ENCODE measurements at places on chromosomes 13 and 19.

- H3K36me3 ChIP-seq = peaks cover 4% of the 10 kb centered on the region
- H3K27ac ChIP-seq = no peak overlapping the region
These were observed 61.4 kb upstream of the ZNF835 start for GRCh38 chr19:56732976-56733375.

- peak overlapping the region; percentile 61 for H3K4me3 ChIP-seq
- no peaks in the 10 kb centered on the region for H3K36me3 ChIP-seq
- H3K27ac ChIP-seq = peak overlapping the region; percentile 99
These were observed 3.0 kb upstream of the IL12RB1 start for GRCh38 chr19:18089726-18090125.

- no peaks in the 10 kb centered on the region for H3K27me3 ChIP-seq
- no peaks in the 10 kb centered on the region for H3K4me1 ChIP-seq
- H3K27ac ChIP-seq = no peak overlapping the region
- no peak overlapping the region for H3K4me3 ChIP-seq
- H3K36me3 ChIP-seq = no peaks in the 10 kb centered on the region
These were observed 508.4 kb upstream of the MIR17HG start for GRCh38 chr13:90839061-90839460.

DNA sequence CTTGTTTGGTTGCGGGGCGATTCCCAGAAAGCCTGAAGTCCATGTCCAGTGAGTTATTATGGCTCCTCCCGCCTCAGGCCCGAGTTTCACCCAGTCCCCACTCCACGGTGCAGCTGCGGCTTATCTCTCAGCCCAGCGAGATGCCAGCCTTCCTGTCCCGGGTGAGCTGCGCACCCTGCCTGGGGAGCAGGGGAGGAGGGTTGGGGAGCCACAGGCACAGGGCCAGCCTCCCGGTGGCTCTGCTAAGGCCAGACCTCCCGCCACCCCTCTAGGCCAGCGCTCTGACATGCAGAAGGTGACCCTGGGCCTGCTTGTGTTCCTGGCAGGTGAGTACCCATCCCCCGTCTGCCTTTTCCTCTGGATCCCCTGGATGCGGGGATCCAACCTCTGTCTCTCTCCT is 3.5 kb downstream of the FXYD3 start:
- H3K36me3 ChIP-seq = no peaks in the 10 kb centered on the region
- H3K4me3 ChIP-seq = no peak overlapping the region
- H3K4me1 ChIP-seq = peaks cover 9% of the 10 kb centered on the region
- no peaks in the 10 kb centered on the region for H3K27me3 ChIP-seq
- DNase-seq = no peak
- no peak overlapping the region for H3K27ac ChIP-seq

GRCh38 chr13:75932636-75933035 is 296.5 kb downstream of the LMO7 start:
- H3K27me3 ChIP-seq = no peaks in the 10 kb centered on the region
- no peak overlapping the region for H3K27ac ChIP-seq
- no peak for DNase-seq
- no peak overlapping the region for H3K4me3 ChIP-seq
- H3K36me3 ChIP-seq = no peaks in the 10 kb centered on the region

DNA sequence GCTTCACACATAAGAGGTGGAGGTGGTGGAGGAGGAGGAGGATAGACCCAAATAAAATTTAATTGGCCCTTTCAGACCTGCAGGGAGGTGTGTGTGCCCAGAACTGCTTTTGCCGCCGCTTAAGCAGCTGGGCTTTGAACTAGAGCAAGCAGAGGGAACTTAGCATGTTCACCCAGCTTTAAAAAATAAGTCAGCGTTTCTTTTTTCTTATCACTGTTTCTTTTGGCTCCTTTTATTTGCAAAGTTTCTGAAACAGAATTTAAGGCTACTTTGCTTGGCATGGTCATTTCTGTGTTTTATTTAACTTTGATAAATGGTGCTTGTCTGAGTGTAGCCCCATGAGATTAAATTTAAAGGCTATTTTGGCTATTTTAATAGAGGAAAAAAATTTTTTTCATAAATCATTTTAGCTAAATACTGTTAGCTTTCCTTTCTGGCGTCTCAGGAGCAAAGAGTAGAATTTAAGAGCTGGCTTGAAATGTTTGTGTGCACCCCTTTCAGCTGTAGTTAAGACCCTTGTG is 43.3 kb upstream of the RNF113B start:
- no peaks in the 10 kb centered on the region for H3K36me3 ChIP-seq
- H3K27me3 ChIP-seq = no peaks in the 10 kb centered on the region
- H3K27ac ChIP-seq = no peak overlapping the region
- H3K4me1 ChIP-seq = no peaks in the 10 kb centered on the region
- no peak for DNase-seq

- H3K4me3 ChIP-seq = no peak overlapping the region
- no peaks in the 10 kb centered on the region for H3K27me3 ChIP-seq
- no peak overlapping the region for H3K27ac ChIP-seq
- no peaks in the 10 kb centered on the region for H3K36me3 ChIP-seq
- DNase-seq = no peak
These were observed 289.8 kb upstream of the DACH1 start for GRCh38 chr13:72156760-72157159.

DNA sequence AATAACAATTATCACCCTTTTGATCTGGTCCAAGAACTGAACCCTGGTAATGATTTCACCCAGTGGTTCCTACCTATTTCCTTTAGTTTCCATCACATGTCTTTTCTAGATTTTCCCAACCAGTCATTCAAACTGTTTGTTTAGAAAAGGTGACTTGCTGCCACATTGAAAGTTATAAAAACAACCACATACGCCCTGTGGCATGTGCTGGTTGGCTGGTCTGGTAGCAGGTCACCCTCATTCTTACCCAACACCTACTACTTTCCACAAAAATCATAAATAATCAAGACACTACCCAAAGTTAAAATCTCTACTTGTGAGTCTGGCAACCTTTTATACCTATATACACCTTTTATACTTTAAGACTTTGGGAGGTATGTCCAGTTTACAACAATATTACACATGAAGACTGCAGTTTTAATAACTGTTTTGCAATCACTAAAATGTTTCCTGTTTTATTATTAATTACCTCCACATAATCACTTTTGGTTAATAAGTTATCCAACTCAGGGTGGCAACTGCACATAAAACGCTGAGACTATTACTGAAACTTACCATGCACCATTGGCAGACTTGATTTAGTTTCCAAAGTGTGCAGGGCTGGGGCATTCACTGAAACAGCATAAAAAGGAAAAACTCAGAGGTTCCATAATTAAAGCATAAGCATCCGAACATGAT is 38.9 kb downstream of the DZIP1 start:
- no peaks in the 10 kb centered on the region for H3K4me1 ChIP-seq
- H3K27me3 ChIP-seq = peaks cover 10% of the 10 kb centered on the region
- H3K4me3 ChIP-seq = no peak overlapping the region

GRCh38 chr13:108439556-108439955 is 170.0 kb downstream of the TNFSF13B start:
- no peak overlapping the region for H3K4me3 ChIP-seq
- H3K27me3 ChIP-seq = no peaks in the 10 kb centered on the region
- no peak for DNase-seq

DNA sequence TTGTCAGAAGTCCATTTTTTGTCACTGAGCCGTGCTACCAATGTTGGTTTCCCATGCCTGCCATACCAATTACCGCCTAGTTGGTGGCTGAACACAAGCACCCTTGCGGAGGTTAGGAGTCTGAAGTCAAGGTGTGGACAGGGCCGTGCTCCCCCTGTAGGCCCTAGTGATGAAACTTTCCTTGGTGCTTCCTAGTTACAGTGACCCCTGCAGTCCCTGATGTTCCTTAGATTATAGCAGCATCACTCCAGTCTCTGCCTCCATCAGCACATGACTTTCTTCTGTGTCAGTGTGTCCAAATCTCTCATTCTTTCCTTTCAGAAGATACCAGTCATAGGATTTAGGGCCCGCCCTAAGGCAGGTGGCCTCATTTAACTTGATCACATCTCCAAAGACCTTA is 99.0 kb downstream of the MYO16 start:
- no peaks in the 10 kb centered on the region for H3K27me3 ChIP-seq
- no peak overlapping the region for H3K4me3 ChIP-seq
- H3K36me3 ChIP-seq = no peaks in the 10 kb centered on the region
- no peak for DNase-seq
- no peaks in the 10 kb centered on the region for H3K4me1 ChIP-seq
- H3K27ac ChIP-seq = no peak overlapping the region

DNA sequence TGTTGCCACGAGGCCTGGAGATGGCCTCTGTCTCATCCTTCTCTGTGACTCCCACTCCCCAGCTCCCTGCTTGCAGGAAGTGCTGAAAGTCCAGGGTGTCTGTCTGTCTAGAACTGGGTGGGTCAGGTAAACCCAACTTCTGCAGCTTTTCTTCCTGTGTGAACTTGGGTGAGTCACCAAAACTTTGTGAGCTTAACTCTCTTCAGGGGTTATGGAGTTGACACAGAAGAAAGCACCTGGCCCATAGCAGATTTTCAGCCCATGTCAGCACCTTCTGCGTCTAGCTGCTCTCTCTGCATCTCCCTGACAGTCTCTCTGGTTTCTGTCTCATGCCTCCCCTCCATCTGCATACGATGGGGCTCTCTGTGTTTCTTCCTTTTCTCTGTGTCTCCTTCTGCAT is 4.2 kb upstream of the CACNG7 start:
- peaks cover 55% of the 10 kb centered on the region for H3K27me3 ChIP-seq
- DNase-seq = no peak
- H3K4me3 ChIP-seq = no peak overlapping the region
- peaks cover 17% of the 10 kb centered on the region for H3K4me1 ChIP-seq
- H3K27ac ChIP-seq = no peak overlapping the region

- H3K4me3 ChIP-seq = no peak overlapping the region
- H3K27me3 ChIP-seq = no peaks in the 10 kb centered on the region
- DNase-seq = no peak
- no peaks in the 10 kb centered on the region for H3K4me1 ChIP-seq
- no peak overlapping the region for H3K27ac ChIP-seq
These were observed 41.9 kb upstream of the SERPINE3 start for GRCh38 chr13:51297556-51297955.

GRCh38 chr19:16435999-16436650 is 35.6 kb downstream of the EPS15L1 start:
- DNase-seq = no peak
- peaks cover 12% of the 10 kb centered on the region for H3K4me1 ChIP-seq
- H3K36me3 ChIP-seq = peaks cover 27% of the 10 kb centered on the region
- no peaks in the 10 kb centered on the region for H3K27me3 ChIP-seq
- no peak overlapping the region for H3K27ac ChIP-seq
- H3K4me3 ChIP-seq = no peak overlapping the region

DNA sequence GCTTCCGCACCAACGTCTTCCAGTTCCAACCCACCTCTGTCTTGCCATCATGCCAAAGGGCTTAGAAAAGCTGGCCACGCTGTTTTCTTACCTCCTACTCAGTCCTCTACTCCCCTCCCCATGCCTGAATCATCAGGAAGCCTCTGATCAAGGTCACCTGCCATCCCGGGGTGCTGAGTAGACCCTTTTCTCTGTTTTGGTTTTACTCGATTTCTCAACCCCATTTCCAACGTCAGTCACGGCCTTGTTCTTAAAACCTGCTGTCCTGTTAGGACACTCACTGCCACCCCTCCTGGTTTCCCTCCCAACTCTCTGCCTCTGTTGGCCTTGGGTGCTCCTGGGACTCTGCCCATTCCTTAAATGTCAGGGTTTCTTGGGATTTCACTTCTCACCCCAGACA is 350.1 kb downstream of the FOXO1 start:
- H3K27me3 ChIP-seq = no peaks in the 10 kb centered on the region
- H3K4me3 ChIP-seq = peak overlapping the region; percentile 23
- peaks cover 69% of the 10 kb centered on the region for H3K4me1 ChIP-seq
- DNase-seq = no peak
- H3K27ac ChIP-seq = peak overlapping the region; percentile 54

DNA sequence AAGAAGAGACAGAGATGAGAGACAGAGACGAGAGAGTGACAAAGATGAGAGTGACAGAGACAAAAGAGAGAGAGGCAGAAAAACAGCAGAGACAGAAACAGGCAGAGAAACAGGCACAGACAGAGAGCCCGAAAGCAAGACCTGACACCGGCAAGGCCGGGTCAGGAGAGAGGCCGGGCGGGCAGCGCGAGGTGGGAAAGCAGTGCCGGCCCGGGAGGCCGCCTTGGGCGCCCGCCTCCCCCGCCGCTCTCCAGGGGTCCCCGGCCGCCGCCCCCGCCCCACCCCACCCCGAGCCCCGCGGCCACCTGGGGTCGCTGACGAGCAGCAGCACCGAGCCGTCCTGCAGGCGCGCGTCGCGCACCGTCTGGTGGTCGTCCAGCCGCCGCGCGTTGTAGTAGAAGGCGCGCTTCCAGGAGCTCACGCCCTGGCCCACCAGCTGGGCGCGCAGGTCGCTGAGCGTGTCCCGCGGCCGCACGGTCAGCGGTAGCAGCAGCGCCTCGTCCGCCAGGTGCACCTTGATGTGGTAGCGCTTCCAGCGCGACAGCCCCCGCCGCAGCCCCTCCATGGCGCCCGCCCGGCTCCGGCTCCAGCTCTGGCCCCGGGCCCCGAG is at the start of gene TINCR:
Gene TINCR (minus strand): TSS at position 594 of the 610 bp plus-strand sequence.
- H3K4me3 ChIP-seq = no peak within 1 kb of the TSS
- H3K27ac ChIP-seq = no peak within 1 kb of the TSS
- no peaks in the 10 kb centered on the region for H3K4me1 ChIP-seq
- DNase-seq = no peak

DNA sequence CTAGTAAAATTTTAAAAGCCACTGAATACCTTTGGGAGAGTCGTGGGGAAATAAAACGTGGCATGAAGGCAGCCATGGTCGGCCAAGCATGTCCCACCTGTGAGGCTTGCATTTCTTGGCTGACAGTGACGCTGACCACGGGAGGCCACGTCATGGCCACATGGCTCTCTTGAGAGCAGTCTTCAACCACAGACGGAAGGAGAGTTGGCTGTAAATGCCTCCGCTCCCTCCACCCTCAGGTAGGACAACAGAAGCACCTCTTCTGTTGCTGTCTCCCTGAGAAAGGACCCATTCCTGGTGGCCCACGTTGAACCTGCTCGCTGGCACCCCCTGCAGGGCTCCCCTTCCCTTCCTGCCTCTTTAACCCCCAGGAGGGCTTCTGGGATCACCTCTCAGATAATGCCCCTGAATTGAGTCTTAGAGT is 10.6 kb upstream of the LRRC25 start:
- no peak overlapping the region for H3K27ac ChIP-seq
- no peak overlapping the region for H3K4me3 ChIP-seq
- H3K27me3 ChIP-seq = peaks cover 3% of the 10 kb centered on the region
- peak; percentile 54 for DNase-seq
- peaks cover 5% of the 10 kb centered on the region for H3K4me1 ChIP-seq
- no peaks in the 10 kb centered on the region for H3K36me3 ChIP-seq

DNA sequence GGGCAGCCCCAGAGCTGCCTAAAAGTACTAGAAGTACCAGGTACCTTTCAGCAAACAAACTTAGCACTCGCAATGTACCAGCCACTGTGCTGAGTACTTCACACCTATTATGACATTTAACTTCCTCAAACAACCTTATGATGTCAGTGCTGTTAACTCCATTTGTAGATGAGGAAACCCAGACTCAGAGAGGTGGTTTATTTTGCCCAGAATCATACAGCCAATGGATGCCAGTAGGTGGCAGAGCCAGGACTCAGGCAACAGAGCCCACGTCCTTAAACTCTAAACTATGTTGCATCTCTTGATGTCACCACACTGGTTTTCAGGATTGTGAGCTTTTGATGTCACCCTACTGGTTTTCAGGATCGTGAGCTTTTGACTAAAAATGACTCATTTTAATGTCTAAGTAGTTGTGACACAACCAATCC is 78.9 kb downstream of the FLT1 start:
- H3K36me3 ChIP-seq = no peaks in the 10 kb centered on the region
- H3K27ac ChIP-seq = no peak overlapping the region
- DNase-seq = no peak
- peaks cover 7% of the 10 kb centered on the region for H3K4me1 ChIP-seq
- no peak overlapping the region for H3K4me3 ChIP-seq
- no peaks in the 10 kb centered on the region for H3K27me3 ChIP-seq
